ENCODE measurements at places on chromosomes 1 and 21. TPM values are rescaled to one million over a fixed set of nuclear protein-coding genes. Genes with fewer than 3 reads are reported as not detected.
A peak's percentile ranks its signal among the peaks of the same experiment; 100 is the strongest.

- no peaks in the 10 kb centered on the region for H3K4me1 ChIP-seq
- H3K4me3 ChIP-seq: no peak overlapping the region
- no peak for DNase-seq
- H3K36me3 ChIP-seq: no peaks in the 10 kb centered on the region
- peaks cover 8% of the 10 kb centered on the region for H3K27me3 ChIP-seq
- no peak overlapping the region for H3K27ac ChIP-seq
Observed at GRCh38 chr1:48644905-48645605, 131.6 kb downstream of the BEND5 start.

DNA sequence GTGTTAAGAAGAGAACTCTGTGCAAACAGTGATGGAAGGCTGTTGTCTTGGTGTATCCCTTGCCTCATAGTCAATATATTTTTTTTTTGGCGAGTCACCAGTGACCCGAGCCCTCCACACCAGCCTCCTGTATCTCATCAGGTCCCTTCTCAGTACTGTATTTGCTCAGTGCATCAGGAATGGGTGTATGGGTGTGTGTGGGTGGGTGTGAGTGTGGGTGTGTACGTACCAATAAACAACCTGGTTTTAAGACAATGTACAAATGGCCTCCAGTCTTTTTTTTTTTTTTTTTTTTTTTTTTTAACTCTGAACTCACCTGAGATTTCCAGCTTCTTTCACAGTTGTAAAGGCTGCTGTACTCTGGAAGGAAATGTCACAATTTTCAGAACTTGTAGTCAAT lies 7.3 kb downstream of the MYOG start:
- H3K27ac ChIP-seq: no peak overlapping the region
- no peaks in the 10 kb centered on the region for H3K36me3 ChIP-seq
- no peak overlapping the region for H3K4me3 ChIP-seq
- no peaks in the 10 kb centered on the region for H3K4me1 ChIP-seq
- no peak for DNase-seq

GRCh38 chr1:68196676-68197075 lies 35.6 kb downstream of the WLS start:
- no peak overlapping the region for H3K4me3 ChIP-seq
- DNase-seq: no peak
- H3K4me1 ChIP-seq: peaks cover 28% of the 10 kb centered on the region
- no peaks in the 10 kb centered on the region for H3K27me3 ChIP-seq
- H3K36me3 ChIP-seq: no peaks in the 10 kb centered on the region
- H3K27ac ChIP-seq: no peak overlapping the region

DNA sequence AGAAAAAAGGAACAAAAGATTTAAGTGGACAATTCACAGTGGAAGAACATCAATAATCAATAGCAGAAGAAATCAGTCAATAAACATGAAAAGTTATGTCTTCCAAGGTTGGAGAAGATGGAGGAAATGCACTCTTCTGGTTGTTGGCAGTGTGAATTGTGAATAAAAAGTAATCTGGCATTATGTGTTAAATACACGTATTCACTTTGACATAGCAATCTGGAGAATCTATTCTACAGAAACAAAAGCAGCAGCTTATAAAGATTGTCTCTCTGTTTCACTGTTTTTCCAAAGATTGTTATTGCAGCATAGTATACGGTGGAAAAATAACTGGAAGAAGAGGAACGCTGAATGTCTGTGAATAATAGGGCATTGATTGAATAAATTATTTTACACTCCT lies 169.4 kb downstream of the NEK7 start:
- no peaks in the 10 kb centered on the region for H3K4me1 ChIP-seq
- H3K4me3 ChIP-seq: no peak overlapping the region
- H3K27ac ChIP-seq: no peak overlapping the region
- no peaks in the 10 kb centered on the region for H3K27me3 ChIP-seq
- H3K36me3 ChIP-seq: no peaks in the 10 kb centered on the region

GRCh38 chr1:103911450-103911849 lies 161.8 kb downstream of the AMY1C start:
- H3K4me3 ChIP-seq: no peak overlapping the region
- DNase-seq: no peak
- no peaks in the 10 kb centered on the region for H3K36me3 ChIP-seq
- H3K27me3 ChIP-seq: no peaks in the 10 kb centered on the region
- H3K27ac ChIP-seq: no peak overlapping the region
- H3K4me1 ChIP-seq: no peaks in the 10 kb centered on the region

GRCh38 chr1:239829535-239829934 lies 262.1 kb upstream of the FMN2 start:
- H3K27ac ChIP-seq: no peak overlapping the region
- no peaks in the 10 kb centered on the region for H3K36me3 ChIP-seq
- no peaks in the 10 kb centered on the region for H3K27me3 ChIP-seq
- no peak for DNase-seq

GRCh38 chr1:5887971-5888361 lies 104.3 kb downstream of the NPHP4 start:
- no peaks in the 10 kb centered on the region for H3K36me3 ChIP-seq
- H3K27me3 ChIP-seq: no peaks in the 10 kb centered on the region
- DNase-seq: no peak
- H3K27ac ChIP-seq: no peak overlapping the region
- H3K4me1 ChIP-seq: no peaks in the 10 kb centered on the region

- peaks cover 19% of the 10 kb centered on the region for H3K4me1 ChIP-seq
- H3K36me3 ChIP-seq: no peaks in the 10 kb centered on the region
- no peaks in the 10 kb centered on the region for H3K27me3 ChIP-seq
- H3K27ac ChIP-seq: no peak overlapping the region
Observed at GRCh38 chr1:3673381-3674099, 21.2 kb downstream of the TP73 start.

- H3K27ac ChIP-seq: no peak overlapping the region
- H3K27me3 ChIP-seq: no peaks in the 10 kb centered on the region
- H3K4me3 ChIP-seq: peak overlapping the region; percentile 60
- no peaks in the 10 kb centered on the region for H3K36me3 ChIP-seq
- peak; percentile 65 for DNase-seq
Observed at GRCh38 chr1:116151739-116152576, 40.8 kb downstream of the MAB21L3 start.

DNA sequence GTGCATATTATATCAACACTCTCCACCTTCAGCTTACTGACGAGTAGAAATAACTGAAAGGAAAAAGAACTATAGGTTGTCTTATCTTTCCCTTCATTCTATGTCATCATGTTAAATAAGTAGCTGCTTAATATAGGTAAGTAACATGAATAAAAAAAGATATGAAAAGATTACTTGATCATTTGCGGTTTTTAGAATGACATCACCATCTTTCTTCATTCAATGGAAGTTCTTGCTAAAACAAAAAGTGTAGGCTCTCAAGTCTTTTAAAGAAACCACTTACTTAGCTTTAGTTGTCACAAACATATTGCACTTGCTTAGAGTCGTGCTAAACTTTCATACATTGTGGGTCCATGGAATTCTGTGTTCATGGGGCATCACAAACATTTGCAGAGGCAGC lies 331.1 kb upstream of the DEPDC1 start:
- H3K4me3 ChIP-seq: no peak overlapping the region
- H3K4me1 ChIP-seq: no peaks in the 10 kb centered on the region
- H3K36me3 ChIP-seq: no peaks in the 10 kb centered on the region
- H3K27me3 ChIP-seq: no peaks in the 10 kb centered on the region

- 0 out of 2 replicates have a peak, but pooled peaks cover 10% of the 10 kb centered on the region for H3K36me3 ChIP-seq
- DNase-seq: no peak
- H3K27ac ChIP-seq: no peak overlapping the region
- H3K4me1 ChIP-seq: 0 out of 2 replicates have a peak, but pooled peaks cover 5% of the 10 kb centered on the region
- no peaks in the 10 kb centered on the region for H3K27me3 ChIP-seq
Observed at GRCh38 chr1:85349224-85349623, 72.8 kb upstream of the BCL10 start.

GRCh38 chr1:44985747-44986359 lies 542 bp downstream of the EIF2B3 start:
- H3K27ac ChIP-seq: no peak overlapping the region
- no peak for DNase-seq
- peaks cover 7% of the 10 kb centered on the region for H3K4me1 ChIP-seq
- H3K27me3 ChIP-seq: no peaks in the 10 kb centered on the region

DNA sequence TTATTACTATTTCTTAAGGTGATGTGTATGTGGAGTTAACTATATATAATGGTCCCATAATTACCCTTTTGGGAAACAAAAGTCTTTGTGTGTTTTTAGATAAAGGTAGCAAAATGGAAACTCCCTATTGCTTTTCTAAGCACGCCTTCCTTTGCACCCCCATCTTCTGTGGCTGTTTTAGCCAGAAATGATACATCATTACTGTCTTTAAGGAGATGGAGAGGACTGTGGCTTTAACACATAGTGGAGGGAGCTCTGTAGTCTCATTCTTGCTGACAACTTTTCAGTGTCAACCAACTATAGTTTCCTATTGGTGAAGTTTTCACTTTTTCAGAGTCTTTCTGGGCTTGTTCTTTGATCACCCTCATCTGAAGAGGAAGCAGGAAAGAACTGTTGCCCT lies 1.0 kb downstream of the APOBEC4 start:
- no peak for DNase-seq
- no peaks in the 10 kb centered on the region for H3K36me3 ChIP-seq
- no peak overlapping the region for H3K4me3 ChIP-seq
- no peaks in the 10 kb centered on the region for H3K27me3 ChIP-seq
- H3K27ac ChIP-seq: no peak overlapping the region

GRCh38 chr1:50275566-50275965 lies 147.7 kb downstream of the DMRTA2 start:
- H3K27ac ChIP-seq: no peak overlapping the region
- no peak for DNase-seq
- H3K27me3 ChIP-seq: peaks cover 23% of the 10 kb centered on the region
- no peaks in the 10 kb centered on the region for H3K4me1 ChIP-seq
- H3K4me3 ChIP-seq: no peak overlapping the region

DNA sequence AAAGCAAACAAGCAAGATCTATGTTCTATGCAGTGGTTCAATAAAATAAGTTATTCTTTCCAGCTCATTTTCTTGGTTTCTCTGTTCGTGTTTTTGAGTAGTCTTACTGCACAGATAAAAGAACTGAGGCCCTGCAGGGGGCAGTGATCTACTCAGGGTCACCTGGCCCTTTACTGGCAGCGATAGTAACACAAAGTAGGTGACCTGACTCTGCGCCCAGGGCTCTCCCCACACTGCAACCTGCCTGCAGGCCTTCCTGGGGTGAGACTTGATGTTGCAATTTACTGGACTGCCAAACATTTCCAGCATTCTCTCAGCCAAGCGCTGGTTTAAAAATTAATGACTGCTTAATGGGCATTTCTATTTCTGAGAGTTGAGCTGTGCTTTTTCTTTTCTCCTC lies 110.3 kb downstream of the HUNK start:
- peaks cover 22% of the 10 kb centered on the region for H3K27me3 ChIP-seq
- H3K4me3 ChIP-seq: no peak overlapping the region
- H3K27ac ChIP-seq: no peak overlapping the region
- H3K4me1 ChIP-seq: no peaks in the 10 kb centered on the region
- H3K36me3 ChIP-seq: no peaks in the 10 kb centered on the region

- H3K4me1 ChIP-seq: no peaks in the 10 kb centered on the region
- H3K36me3 ChIP-seq: no peaks in the 10 kb centered on the region
- no peak for DNase-seq
- H3K4me3 ChIP-seq: no peak overlapping the region
Observed at GRCh38 chr1:159214149-159214760, 9.6 kb downstream of the ACKR1 start.

- H3K4me3 ChIP-seq: no peak overlapping the region
- H3K27ac ChIP-seq: no peak overlapping the region
- DNase-seq: peak; percentile 7
- no peaks in the 10 kb centered on the region for H3K36me3 ChIP-seq
- H3K4me1 ChIP-seq: no peaks in the 10 kb centered on the region
Observed at GRCh38 chr21:46661211-46661625, 25.7 kb downstream of the PRMT2 start.

DNA sequence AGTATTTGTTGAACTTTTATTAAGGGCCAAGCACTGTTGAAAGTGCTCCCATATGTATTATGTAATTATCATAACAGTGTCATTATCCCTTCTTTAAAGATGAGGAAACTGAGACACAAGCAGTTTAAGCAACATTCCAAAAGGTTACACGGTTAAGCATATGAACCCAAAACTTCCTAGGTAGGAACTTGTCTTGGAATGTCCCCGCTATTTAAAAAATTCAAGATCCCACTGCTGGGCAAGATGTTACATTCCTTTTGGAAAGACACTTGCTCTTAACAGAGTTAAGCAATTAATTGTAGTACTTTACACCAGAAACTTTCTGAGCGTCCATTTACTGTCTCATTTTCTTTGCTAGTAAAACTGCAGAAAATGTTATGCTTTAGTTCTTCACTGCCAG lies 15.6 kb downstream of the LMO4 start:
- peaks cover 75% of the 10 kb centered on the region for H3K36me3 ChIP-seq
- no peak overlapping the region for H3K4me3 ChIP-seq
- H3K27me3 ChIP-seq: no peaks in the 10 kb centered on the region
- no peaks in the 10 kb centered on the region for H3K4me1 ChIP-seq

DNA sequence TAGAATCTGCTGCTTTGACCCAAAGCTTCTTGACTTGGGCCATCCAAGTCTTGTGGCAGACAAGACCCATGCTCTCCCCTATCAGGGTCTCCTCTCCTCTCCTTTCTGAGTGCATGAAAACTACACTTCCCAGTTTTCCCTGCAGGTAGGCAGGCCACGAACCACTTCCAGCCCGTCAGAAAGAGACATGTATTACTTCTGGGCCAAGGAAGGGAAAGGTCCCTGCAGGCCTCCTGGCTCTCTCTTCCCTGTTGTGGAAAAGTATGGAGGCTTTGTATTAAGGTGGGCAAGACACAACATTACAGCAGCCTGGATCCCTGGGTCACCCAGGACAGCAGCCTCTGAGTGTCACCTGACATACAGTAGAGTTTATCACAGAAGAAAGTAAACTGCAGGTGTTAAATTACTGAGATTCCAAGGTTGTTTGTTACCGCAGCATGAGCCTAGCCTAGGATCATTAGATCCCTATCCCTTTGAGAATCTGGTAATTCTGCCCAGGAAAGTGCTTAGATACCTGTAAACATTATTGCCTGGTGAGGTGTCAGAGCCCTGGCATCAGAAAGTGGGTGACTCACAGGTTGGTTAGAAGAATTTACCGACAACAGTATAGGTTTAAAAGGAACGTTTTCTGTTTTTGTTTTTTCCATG lies 717.3 kb downstream of the MATN1 start:
- H3K27ac ChIP-seq: peak overlapping the region; percentile 84
- peak overlapping the region; percentile 43 for H3K4me3 ChIP-seq
- peak; percentile 50 for DNase-seq
- H3K4me1 ChIP-seq: peaks cover 46% of the 10 kb centered on the region

GRCh38 chr21:44315691-44316203 lies 15.9 kb downstream of the PFKL start:
- H3K4me3 ChIP-seq: no peak overlapping the region
- no peaks in the 10 kb centered on the region for H3K4me1 ChIP-seq
- H3K27me3 ChIP-seq: no peaks in the 10 kb centered on the region
- DNase-seq: no peak
- H3K27ac ChIP-seq: no peak overlapping the region

GRCh38 chr1:174448974-174449373 lies 1.2 kb downstream of the GPR52 start:
- no peaks in the 10 kb centered on the region for H3K36me3 ChIP-seq
- no peaks in the 10 kb centered on the region for H3K27me3 ChIP-seq
- DNase-seq: no peak
- no peak overlapping the region for H3K27ac ChIP-seq

The FBXO42 gene
- 13.0 TPM for total RNA-seq

The FAM151A gene
- total RNA-seq: not detected

The RAB25 gene
- 129 TPM for total RNA-seq

The CTSE gene
- 1.2 TPM for total RNA-seq

The AKR7A3 gene
- 2.5 TPM for total RNA-seq

The NR0B2 gene
- total RNA-seq: not detected

The FCGR1A gene
- not detected for total RNA-seq

Data from PC-9 (cell line).